Substantia nigra (tissue), 51 donors: ENCODE measurements at places on chromosomes 11 and 22.
A peak's percentile ranks its signal among the peaks of the same experiment; 100 is the strongest.

DNA sequence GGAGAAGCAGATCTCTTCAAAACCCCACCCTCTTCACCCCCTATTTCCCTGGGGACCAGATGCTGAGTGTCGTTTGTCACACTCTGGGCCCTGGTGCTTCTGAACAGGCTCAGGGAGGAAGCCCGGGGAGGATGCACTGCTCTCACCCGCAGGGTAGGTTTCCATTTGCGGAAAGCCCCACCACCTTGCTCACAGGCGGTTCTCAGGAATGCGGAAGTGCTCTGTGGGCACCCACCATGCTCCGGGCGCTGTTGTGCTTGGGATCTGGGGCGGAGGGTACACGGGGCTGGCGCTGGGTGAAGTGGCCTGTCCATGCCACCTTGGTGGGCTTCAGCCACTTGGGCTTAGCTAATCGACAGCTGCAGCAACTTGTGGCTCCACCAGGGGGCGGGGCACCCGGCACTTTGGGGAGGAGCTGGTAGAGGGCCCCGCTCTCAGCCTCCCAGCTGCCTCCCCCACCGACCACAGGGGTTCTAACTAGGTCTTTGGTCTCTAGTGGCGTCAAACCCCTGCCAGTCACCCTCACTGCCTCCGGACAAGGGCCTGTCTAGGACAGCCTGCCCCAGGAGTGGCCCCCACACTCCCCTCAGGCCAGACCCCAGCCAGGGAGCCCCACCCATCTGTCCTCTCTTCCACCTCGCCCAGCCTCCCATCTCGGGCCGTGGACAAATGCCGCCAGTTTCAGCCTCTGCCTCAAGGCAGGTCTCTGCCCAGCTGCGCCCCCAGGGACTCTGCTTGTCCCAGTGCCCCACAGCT lies 7.4 kb downstream of the NDUFV1 start:
- DNase-seq: no peak

GRCh38 chr22:19912271-19912999 lies 29.1 kb upstream of the COMT start:
- DNase-seq: no peak

DNA sequence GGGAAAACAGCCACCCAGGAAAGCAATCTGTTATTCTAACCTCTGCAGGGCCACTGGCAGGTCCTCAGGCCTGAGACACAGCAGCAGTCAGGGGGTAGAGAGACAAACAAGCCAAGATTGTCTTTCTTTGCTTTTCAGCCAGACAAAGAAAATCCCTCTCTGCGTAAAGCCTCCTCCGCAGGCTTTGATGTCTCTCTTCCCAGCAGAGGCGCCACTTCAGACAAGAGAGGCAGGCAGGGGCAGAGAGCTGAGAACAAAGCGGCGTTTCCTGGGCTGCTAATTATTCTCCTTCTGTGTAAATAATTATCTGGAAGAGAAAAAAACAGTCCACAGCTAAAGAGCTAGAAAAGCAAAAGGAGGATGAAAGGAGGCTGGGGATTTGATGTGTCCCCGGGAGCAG lies 102.7 kb upstream of the SEZ6L start:
- no peak for DNase-seq

DNA sequence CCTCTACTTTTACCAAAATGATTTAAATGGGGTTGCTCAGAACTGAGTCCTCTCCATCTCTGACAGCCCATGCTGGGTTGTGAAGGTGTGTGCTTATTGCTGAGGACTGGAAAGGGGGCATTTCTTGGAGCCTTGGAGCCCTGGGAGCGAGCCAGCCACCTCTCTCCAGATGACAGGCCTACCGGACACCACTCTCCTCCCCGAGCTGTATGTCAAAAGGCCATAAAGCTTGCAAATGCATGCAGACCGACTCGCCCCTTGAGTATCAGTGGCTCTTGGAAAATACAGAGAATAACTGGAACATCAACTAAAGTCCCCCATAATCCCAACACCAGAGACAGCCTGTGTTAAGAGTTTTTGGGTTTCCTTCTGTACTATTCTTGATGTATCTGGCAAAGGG lies 67.9 kb upstream of the PITPNB start:
- no peak for DNase-seq

- no peak for DNase-seq
Observed at GRCh38 chr11:109514313-109515018, 92.5 kb downstream of the C11orf87 start.

GRCh38 chr11:110299006-110299785 lies 2.8 kb upstream of the RDX start:
- no peak for DNase-seq

GRCh38 chr22:45686004-45686403 lies 14.4 kb downstream of the ATXN10 start:
- DNase-seq: no peak

GRCh38 chr11:74141908-74142307 lies 28.9 kb downstream of the C2CD3 start:
- DNase-seq: no peak

DNA sequence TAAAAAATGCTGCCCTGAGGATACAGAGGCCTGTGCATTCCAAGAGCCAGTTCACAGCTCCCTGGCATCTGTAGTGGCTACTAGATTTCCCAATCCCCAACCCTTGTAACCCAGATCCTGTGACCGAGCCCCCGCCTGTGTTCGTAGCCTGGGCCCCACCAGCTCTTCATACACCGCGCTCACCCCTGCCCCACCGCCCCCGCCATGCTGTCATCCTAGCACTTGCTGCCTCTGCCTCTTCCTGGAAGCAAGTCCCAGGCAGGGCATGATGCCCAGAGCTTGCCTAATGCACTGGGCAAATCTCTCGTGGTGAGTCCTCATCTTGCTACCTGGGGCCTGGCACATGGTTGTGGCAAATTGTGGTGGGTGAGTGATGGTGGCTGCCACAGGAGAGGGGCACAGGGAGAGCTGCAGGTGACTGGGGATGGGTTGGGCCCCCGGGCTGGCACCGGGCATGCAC lies 7.1 kb downstream of the MGAT3 start:
- DNase-seq: peak; percentile 87

- DNase-seq: no peak
Observed at GRCh38 chr11:81224396-81224795, 1509.3 kb downstream of the FAM181B start.

GRCh38 chr11:36097219-36097650 lies 153.4 kb downstream of the LDLRAD3 start:
- no peak for DNase-seq

DNA sequence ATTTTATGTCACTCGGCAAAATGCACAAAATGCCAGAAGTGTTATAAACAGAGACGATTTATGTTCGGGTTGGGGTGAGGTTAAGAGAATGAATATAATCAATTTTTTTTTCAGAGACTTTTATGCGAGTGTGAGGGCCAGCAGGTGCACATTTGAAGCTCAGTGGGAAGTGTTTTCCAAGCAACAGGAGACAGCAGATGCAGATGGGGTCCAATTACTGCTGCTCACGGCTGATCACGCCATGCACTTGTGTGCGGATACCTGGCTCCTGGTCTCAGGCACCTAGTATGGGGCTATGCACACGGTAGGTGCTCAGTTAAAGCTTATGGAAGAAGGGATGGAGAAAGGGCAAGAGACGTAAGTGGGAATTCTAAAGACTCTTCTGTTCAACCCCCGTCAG lies 249.1 kb downstream of the MIAT start:
- DNase-seq: no peak

DNA sequence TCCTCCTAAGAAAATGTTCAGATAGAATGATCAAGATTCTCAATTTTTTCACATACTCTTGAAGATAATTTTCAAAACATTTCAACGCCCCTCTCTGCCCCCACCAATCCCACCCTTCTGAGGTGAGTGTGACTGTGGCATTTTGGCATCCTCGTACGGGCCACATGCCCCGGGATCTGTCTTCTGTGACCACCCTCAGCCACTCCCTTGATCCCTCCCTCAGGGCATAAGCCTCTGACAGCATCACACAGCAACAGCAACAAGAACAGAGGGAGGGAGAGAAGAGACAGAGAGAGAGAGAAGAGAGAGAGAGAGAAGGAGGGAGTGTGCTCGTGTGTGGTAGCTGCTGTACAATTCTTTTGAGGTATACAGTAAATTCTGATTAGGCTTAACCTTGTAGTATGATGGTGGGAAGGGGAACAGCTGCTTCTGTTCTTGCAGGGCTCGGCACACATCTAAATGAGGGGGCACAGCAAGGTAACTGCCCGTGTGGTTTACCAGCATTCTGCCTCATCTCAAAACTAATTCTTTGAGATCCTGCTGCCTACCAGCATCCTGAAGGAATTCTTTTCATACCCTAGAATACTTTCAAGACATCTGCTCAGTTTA lies 21.4 kb downstream of the SCUBE2 start:
- DNase-seq: no peak

DNA sequence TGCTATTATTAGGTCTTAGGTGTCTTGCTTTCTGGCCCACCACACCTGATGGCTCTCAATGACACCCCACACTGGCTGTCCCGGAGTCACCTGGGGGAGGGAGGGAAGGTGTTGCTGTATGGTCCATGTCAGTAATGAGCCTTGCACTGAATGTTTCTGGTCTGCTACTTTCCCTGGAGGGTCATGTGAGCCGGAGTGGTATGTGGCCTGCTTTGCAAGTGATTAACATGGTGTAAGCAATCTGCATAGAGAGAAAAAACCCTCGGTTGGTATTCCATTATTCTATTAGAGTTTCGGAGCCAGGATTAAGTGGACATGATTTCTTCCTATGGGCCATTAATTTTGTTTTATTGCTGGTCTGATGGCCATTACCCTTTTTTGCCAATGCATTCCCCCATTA lies 63.9 kb downstream of the PKNOX2 start:
- DNase-seq: no peak

GRCh38 chr11:108838792-108839105 lies 173.9 kb downstream of the DDX10 start:
- DNase-seq: no peak

DNA sequence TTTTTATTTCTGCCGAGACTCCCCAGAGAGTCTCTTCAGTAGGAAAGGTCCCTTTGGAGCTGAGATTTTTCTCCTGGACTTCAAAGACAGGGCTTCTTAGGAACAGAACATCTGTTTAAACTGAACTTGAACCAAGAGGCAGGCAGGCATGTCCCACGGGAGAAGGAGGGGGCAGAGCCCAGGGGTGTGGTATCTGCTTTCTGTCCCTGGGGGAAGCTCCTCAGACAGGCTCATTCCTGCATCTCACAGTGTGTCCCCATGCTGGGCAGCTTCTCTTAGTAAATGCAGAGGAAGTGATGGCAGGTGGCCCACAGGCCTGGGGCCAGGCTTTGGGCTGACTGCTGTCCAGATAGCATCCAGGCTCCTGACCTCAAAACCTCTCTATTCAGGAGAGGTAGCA lies 47.3 kb downstream of the TSPAN18 start:
- DNase-seq: no peak

DNA sequence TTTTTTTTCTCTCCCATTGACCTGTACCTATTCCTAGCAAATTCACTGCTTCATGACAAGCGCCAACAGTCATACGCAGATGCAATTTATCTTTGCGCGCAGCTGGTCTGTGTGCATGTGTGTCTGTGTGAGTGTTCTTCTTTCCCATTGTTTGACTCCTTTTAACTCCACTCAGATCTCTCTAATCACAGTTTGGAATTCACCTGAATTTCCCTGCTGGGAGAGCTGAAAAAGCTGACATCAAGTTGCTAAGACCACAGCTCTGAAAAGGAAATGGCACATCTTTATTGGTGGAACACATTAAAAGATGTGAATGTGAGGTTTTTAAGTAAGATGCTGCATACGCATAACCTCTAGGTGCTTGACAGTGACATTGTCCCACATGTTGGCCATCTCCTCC lies 187.4 kb upstream of the MTMR2 start:
- DNase-seq: no peak

DNA sequence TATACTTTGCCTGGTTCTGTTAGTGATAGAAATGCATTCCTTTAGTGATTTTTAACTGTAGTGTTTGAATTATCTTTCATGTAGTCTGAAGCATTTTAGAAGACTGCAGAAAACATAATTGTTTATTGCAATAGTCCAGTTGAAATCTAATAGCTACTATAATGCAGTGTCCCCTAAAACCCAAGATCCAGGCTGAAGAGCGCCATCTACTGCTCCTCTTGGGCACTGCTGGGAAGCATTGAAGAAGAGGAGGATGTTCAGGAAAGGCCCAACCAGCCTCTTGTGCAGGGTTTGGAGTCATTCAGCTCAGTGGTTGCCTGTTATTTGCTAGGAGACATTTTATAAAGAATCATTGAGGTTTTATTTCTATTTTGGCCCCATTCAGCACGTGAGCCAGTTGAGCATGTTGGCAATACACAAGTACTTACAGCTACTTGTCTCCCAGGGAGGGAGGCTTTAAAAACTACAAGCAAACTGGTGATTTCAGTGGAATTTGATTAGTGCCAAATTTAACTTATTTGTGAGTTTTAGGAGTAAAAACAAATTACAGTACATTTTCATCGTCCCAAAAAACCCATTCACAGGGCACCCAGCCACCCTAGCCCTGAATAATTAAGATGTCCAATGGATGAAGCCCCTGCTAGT lies 74.9 kb upstream of the HORMAD2 start:
- DNase-seq: peak; percentile 71

- DNase-seq: no peak
Observed at GRCh38 chr11:13260201-13260962, 17.2 kb upstream of the BMAL1 start.

DNA sequence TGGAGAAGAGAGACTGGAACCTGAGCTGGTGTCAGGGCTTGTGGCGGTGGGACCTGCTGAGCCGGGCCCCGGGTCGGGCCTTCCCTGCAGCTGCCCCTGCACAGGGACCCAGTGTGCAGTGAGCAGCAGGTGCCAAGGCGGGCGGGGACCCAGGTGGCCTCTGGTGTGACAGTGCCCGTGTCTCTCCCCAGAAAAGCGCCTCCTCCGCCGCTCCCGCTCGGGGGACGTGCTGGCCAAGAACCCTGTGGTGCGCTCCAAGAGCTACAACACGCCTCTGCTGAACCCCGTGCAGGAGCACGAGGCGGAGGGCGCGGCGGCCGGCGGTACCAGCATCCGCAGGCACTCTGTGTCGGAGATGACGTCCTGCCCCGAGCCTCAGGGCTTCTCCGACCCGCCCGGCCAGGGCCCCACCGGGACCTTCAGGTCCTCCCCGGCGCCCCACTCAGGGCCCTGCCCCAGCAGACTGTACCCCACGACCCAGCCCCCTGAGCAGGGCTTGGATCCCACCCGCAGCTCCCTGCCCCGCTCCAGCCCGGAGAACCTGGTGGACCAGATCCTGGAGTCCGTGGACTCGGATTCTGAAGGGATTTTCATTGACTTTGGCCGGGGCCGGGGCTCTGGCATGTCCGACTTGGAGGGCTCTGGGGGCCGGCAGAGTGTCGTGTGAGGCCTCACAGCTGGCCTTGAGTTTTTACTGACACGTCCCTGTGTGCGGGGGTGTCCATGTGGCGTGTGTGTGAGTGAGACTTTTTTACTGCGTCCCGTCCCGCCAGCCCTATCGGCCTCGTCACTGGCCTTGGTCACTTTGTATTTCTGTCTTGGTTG lies 15.6 kb upstream of the ARHGAP8 start:
- no peak for DNase-seq

DNA sequence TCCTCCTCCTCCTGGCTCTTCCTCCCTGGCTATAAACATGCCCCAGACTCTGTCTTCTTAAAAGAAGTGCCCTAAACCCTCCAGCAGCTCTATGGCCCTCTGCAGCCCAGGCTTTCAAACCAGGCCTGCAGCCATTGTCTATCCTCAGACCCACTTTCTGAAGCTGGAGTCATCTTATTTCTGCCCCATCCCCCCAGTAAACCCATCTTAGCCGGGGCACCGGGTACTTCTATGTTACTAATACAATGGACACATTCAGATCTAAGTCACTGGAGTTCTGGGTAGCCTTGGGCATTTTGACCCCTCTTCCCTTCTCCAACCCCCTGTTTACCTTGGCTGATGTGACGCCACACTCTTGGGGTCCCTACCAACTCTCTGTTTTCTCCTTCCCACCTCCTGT lies 29.7 kb upstream of the CACNG2 start:
- DNase-seq: no peak
